NCI-H1436 treated with DMSO at 0.1 percent for 48 hours (cell line): ENCODE measurements at places on chromosomes 3 and 15.

GRCh38 chr15:65914981-65915925 is 46.0 kb downstream of the RAB11A start:
- no peak for DNase-seq

- no peak for DNase-seq
These were observed at the start of gene BOC for GRCh38 chr3:113211330-113212149. Gene BOC (plus strand): TSS chr3:113211557. CDS start chr3:113249803, 38,246 bp downstream.

DNA sequence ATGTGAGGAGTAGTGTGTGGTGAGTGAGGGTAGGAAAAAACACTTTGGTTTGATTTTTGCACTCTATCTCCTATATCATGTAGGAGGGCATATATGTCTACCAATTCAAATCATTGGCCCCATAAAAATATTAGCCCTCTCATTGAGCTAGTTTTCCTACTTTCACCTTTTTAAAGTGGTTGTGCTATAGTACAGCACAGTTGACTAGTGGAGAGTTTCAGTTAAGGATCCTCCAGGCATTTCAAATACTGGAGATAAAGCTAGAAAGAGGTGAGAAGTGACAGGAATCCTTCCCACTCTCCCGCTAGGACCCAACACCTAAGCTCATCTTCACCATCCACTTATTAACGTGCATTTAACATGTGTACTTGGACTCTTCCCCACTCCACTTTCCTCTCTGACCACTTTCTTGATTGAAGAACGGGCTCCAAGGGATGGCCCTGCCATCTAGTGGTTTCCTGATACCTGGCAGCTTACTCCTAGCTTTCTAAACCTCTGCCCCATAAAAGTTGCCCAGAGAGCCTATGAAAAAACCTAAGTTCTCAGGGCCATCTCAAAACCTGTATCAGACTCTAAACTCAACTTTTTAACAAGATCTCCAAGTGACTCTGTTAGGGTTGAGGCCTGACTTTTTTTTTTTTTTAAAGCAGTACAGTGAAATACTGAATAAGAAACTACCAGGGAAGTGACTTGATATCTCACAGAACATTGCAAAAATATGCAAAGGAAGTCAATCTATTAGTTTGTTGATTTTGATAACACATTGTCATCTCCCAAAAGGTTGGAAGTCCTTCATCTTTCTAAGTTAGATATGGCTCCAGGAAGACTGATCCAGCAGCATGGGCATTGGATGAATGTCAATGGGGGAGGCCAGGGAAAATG is 17.9 kb downstream of the IL12A start:
- no peak for DNase-seq

DNA sequence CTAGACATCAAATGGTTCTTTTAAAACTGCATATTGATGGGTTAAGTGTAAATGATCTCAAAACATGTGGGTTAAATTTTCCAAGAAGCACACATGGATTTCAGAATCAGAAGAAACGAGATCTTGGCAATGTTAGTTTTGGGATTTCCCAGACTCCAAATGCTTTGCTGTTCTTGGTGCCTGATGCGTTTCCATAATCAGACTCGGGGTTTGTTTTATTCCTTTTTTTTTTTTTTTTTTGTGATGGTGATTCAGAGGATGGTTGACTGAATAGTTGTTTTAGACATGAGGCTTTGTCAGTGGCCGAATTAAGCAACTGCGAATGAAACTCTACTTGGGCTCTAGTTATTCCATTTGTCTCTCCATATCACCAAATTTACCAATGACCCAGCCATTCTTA is 52.2 kb upstream of the FAM98B start:
- DNase-seq, result no peak

DNA sequence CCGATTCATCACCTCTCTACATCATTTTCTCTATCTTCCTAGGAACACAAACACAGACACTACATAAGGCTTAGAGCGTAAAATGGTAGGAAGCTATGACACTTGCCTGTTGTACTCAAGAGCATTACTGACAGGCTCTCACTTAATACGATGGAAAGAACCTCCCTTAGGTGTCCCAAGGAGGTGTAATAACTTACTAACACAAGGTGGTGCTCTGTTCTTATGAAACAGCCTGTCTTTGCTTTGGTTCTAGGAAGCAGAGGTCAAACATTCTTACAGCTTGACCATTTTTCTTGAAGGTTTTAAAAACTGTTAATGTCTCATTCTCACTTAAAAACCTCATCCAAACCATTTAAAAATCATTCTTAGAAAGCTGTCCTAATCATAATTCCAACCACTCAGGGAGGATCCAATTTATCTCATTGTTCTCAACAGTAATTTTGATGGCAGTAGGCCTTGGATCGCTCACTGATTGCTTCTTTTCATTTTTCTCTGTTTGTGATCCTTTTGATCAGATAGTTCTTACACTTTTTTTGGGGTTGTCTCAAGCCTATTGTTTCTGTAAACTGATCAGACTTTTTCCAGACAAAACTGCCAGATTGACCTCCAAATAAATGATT is 317.8 kb upstream of the AGTR1 start:
- no peak for DNase-seq

DNA sequence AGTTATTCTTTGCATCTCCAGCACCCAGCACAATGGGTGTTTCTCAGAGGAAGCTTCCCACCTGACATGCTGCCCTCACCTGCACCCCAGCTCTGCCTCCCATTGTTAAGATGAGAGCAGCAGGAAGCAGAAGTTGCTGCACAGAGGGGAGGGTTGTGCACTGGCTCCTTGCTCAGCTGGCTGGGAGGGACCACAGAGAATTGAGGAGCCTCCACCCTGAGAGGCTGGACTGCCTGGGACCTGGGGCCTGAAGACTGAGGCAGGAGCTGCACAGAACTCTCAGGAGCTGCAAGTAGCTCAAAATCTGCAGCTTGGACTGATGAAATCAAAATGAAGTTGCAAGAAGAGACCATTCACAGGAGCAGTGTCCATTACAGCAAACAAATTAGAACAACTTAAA is 222.3 kb upstream of the LINGO1 start:
- no peak for DNase-seq

GRCh38 chr3:58020783-58021071 is 12.5 kb downstream of the FLNB start:
- DNase-seq, result no peak

DNA sequence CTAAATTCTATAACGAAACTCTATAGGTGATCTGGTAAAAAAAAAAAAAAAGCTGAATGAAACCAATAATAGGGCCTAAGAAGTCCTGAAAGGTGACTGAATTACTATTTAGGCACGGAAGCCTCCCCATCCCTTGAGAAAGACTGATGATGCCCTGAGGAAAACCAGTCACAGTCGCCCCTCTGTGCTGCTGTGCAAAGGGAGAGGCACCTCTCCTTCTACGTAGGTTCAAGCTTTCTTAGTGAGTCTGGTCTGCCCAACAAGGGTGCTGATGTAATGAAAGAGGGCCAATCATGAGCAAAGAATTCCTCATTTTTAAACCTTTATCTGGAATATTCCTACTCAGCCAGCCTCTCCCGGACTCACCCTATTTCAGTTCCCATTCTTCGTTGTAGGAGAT is 11.9 kb downstream of the NPHP3 start:
- DNase-seq, result no peak

GRCh38 chr15:57694279-57694678 is 12.2 kb upstream of the POLR2M start:
- no peak for DNase-seq

DNA sequence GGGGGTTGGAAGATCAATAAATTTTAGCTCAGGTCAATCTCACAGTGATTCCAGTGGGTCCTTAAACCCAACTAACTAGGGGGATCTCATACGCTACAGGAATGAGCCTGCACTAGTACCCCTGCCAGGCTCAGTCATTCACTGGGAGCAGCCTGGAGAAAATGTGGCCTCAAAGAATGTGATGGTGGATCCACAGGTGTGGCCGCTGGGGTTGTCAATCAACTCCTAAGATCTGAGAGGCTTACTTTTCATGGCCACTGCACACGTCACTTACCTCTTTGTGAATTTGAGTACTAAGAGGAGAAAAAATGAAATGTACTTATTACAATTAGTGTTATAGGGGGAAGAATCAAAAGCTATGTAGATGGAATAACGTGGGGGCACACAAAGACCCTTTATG is 17.5 kb upstream of the FNDC3B start:
- DNase-seq, result no peak

DNA sequence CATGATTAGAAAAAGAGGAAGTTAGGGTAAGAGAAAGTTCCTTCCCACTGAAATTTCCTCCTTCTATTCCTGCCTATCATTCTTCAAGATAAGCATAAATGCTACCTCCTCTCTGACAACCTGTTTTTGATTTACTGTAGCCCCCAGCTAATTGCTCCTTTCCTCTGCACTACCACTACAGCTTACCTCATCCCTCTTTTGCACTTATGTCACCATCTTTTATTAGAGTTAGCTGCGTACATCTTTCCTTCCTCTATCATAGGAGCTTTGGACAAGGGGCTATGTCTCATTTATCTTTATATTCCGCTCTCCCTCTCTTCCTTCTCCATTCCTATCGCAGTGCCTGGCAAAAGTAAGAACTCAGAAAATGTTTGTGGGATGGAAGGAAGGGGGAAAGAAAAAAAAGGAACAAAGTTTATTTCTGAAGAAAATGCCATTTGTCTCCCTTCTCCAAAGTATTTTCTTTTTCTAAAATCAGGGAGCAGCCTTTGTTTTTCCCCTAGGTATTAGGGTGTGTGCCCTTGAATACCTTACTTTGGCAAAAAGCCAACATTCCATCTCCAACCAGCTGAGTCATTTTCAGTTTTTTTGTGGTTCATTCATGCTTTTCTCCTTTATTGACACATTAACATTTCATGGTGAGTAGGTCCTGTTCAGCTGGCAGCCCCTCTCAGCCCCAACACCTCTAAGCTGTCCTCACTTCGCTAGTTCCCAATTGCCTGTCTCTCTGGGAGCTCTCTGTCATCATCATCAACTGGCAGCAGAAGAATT is 87.6 kb upstream of the SOX2 start:
- DNase-seq, result no peak

DNA sequence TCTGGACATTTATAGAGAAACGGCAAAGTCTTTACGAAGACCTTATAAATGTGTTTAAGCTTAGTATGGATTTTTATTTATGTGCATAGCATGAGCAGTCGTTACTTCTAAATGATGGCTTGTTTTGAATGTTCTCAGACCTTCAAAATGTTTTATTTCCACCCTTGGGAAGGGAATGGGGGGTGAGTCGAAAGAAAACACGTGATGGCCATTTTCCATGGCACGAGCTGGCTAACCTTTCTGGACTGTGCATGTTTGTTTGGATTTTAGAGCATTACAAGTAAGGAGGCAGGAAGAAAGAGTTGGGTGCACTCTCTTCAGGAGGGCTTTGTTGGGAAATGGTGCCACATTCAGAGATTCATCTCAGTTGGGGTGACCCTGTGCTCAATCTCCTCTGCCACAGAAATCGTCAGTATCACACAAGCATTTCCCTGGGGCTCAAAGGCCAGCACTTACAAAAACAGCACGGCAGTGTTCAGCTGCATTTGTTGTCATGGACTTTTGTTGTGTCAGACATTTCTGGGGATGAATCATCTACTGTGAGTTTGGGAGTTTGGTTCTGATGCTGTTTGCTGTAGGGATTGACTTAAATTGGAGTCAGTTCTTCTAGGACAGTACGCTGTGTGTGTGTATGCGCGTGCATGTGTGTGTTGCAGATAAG is 52.3 kb upstream of the ADAMTS9 start:
- no peak for DNase-seq

DNA sequence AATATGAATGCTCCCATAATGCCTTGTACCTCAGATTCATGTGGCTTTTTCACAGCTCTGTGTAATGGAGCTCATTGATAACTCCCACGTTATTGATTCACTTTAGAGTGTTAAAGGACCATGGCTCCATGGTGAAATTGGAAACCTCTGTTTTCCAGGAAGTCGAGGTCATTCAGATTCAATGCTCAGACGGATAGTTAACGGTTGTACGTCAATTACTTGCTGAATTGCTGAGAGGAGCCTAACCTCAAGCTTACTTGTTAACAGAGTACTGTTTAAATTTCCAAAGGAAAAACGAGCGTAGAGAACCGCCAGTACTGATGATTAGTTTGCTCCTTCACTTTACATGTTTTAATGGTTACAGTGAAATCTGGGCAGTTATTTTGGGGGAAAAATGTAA is 11.1 kb downstream of the ABHD17C start:
- DNase-seq, result no peak

- DNase-seq, result no peak
These were observed 143.2 kb downstream of the TUSC7 start for GRCh38 chr3:116852803-116853202.

GRCh38 chr15:96332637-96333121 is 2.2 kb downstream of the NR2F2 start:
- DNase-seq, result no peak

- DNase-seq, result no peak
These were observed 20.9 kb upstream of the LARS2 start for GRCh38 chr3:45367453-45367871.

DNA sequence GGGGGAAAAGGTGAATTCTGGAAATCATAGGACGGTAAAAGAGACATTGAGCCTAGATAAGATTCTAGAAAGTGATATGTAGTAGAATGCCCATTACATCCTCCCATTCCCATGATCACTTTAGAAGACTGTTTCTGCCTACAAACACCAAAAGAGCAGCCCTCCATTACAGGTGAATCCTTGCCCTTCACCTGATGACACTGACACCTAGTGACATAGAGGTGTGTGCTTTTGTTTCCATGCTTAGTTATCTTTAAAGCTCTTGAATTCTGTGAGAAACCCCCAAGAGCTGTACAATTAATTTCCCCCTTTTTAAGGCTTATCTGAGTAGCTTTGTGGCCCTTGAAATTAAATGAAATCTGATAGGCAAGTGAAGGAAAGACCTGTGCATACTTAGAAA is 8.3 kb upstream of the BBX start:
- no peak for DNase-seq

GRCh38 chr15:70196372-70197316 is 98.9 kb upstream of the TLE3 start:
- DNase-seq, result peak; percentile 59

DNA sequence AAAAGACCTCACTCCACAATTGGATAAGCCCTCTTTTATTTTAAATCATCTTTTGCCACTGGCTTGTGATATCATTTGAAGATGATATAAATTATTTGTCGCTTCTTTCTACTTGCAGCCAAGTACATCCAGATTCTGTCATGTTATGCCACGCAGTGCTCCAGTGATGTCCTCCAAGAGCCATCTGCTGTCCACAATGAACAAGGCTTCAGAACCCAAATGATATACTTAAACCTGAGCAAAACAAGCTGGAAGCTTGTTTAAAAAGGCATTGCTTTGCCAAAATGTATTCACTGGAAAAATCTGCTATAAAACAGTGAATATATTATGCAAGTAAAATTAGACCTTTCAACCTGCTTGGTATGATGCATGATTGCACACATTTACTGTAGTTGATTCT is 58.8 kb upstream of the ARL6 start:
- no peak for DNase-seq

GRCh38 chr3:167653155-167653554 is 587 bp downstream of the WDR49 start:
- DNase-seq, result no peak

DNA sequence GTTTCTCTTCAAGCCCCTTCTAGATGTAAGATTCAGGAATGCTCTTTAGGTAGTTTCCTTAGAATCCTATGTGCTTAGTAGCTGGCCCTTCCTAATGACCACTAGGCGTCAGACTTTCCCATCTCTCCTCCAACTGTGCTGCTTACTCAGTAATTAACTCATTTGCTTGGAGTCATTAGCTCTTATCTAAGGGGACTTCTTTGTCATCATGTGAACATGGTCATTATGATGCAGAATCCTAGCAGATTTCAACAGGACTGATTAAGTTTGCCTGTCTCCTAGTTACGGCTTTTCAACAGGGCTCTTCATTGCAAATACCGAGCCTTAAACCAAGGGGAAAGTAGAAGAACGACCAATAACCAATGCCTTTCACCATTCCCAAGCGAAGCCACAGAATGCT is 46.4 kb downstream of the GJD2 start:
- no peak for DNase-seq

GRCh38 chr3:183576487-183577107 is 21.1 kb upstream of the KLHL6 start:
- peak; percentile 39 for DNase-seq
